ENCODE measurements at places on chromosomes 16 and 17.

DNA sequence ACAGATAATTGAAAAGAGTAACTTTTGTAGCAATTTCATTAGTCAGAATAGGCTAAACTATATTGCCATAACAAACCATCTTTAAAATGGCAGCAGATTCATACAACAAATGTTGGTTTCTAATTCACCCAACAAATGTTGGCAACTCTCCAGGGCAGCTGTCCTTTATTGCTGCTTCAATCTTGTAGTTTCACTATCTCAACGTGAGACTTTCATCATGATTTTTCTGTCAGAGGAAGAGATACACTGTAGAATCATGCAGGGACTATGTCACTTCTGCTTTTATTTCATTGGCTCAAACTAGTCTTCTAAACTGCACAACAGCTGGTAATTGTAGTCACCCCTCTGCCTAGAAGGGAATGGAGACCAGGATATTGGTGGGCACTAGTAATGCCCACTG, 174.2 kb downstream of the TANC2 start:
- no peak for DNase-seq

DNA sequence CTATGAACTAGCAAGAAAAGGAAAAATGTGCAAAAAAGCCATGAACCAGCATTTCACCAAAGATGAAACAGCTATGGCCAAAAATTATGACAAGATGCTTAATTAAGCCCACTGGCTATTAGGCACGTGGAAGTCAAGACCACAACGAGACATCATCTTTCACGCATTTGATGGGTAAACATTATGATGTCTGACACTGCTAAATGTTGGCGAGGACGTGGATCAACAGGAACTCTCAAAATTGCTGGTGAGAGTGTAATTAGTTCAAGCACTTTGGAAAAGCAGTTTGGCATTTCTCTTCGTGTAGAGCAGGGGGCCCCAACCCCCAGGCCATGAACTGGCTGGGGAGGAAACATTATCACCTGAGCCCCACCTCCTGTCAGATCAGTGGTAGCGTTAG, 39.6 kb upstream of the ADGRG1 start:
- DNase-seq = no peak

- no peak for DNase-seq
These were observed 15.3 kb upstream of the GNA13 start for GRCh38 chr17:65071861-65072260.

- no peak for DNase-seq
These were observed 36.8 kb downstream of the VAT1L start for GRCh38 chr16:77825196-77825595.

GRCh38 chr17:27066315-27066714, 227.6 kb upstream of the WSB1 start:
- DNase-seq = no peak

GRCh38 chr16:68361485-68361884, 50.7 kb downstream of the PRMT7 start:
- no peak for DNase-seq

- no peak for DNase-seq
These were observed 21.3 kb downstream of the CHD9NB start for GRCh38 chr16:53031323-53031942.

GRCh38 chr17:60971515-60972369, 294.1 kb downstream of the BCAS3 start:
- DNase-seq = no peak

- no peak for DNase-seq
These were observed 40.5 kb downstream of the DHRS7B start for GRCh38 chr17:21167303-21167702.

DNA sequence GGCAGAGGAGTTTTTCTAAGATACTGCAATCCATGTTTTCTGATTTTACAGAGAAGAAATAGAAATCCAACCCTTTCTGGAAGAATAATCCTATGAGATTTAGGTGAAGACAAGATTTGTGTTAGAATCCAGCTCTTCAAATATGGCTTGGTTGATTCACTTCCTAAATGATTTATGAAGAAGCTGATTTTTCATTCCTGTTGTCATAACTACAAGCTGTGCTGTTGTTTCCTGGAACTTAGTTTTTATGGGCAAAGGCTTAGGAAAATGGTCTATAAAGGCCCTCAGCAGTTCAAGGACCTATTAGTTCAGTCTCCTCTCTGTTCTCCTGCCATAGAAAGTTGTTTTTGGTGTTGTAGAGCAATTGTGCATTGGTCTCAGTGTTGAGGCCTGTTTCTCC, 174.2 kb upstream of the FAM20A start:
- DNase-seq = no peak

DNA sequence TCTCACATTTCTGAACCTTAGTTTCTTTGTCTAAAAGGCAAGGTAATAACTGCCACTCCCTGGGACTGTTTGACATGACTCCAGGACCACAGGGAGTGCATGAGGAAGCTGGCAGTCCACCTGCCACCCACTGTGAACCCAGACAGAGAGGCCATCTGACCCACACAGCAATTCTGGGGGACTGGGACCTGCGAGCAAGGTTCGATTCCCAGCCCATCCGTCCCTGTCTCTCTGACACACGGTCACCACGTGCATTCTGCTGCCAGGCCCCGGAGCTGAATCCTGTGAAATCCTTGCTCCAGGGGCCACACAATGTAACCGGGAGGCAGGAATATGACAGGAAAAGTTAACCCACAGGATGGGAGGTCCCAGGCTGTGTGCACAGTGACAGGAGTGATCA, 218.8 kb upstream of the FOXF1 start:
- DNase-seq = no peak

GRCh38 chr16:9869776-9870175, 312.5 kb downstream of the GRIN2A start:
- no peak for DNase-seq

GRCh38 chr17:11388054-11388453, 147.0 kb downstream of the SHISA6 start:
- no peak for DNase-seq

Data from stimulated activated CD8-positive, alpha-beta memory T cell treated with anti-CD3 and anti-CD28 coated beads, Interleukin-7, amount 100 ng/mL, for 1 hour (primary cell).